ENCODE measurements at places on chromosomes 7 and 10.

DNA sequence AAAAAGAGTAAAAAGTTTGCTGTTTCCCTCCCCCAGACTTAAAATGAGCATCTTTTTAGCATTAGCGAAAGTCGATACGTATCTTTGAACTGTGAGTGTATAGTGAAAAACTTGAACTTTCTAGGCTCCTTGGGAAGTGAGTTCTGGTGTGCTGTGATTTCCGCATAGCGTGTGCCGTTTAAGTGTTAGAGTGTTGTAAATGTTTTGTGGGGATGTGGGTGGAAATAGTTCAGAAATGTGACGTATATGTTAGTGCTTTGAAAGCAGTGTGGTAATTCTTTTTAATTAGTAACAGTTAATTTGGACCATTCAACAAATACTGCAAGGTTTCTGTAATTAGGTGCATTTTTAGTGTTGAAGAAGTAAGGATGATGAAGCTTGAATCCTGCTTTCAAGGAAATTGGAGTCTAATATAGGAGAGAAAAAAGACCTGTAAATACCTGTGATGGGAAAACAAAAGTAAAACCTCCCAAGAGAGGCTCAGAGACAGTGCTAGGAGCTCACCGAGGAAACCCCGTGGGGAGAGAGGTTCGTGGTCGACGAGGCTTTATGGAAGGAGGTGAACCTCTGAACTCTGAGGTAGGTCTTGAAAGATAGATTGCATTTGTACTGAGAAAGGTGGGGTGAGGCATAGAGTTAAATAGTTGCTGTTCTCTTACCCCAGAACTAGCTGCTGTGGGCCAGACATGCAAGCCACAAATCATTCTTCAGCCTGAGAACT lies 40.8 kb downstream of the RBM33 start:
- DNase-seq: no peak

DNA sequence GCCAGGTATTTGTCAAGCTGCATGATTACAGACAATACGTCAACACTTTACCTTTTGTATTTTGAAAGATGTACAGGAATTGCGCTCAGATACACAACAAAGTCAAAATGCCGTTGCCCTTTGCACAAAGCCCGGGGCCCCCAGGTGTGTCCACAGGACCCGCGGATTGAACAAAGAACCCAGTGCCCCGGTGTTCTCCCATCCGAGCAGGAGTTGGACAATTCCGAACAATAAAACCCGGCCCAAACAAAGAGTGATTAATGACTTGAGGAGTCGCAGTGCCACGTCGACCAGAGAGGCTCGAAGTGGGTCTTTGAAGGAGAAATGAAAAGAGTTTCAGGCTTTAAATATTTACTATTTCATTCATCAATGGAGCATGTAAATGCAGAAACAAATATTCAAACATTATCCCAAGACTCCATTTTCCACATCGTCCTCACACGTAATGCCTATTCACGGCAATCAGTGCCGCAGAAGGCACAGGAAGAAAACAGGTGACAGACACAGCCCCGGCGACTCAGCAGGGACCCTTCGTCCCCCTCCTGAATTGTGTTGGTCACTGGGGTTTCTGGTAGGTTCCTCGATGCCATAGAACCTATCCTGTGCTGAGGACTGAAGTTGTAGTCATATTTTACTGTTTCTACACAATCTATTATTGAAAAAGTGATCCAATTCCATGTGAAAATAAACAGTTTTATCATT lies 70.9 kb upstream of the MGMT start:
- no peak for DNase-seq

DNA sequence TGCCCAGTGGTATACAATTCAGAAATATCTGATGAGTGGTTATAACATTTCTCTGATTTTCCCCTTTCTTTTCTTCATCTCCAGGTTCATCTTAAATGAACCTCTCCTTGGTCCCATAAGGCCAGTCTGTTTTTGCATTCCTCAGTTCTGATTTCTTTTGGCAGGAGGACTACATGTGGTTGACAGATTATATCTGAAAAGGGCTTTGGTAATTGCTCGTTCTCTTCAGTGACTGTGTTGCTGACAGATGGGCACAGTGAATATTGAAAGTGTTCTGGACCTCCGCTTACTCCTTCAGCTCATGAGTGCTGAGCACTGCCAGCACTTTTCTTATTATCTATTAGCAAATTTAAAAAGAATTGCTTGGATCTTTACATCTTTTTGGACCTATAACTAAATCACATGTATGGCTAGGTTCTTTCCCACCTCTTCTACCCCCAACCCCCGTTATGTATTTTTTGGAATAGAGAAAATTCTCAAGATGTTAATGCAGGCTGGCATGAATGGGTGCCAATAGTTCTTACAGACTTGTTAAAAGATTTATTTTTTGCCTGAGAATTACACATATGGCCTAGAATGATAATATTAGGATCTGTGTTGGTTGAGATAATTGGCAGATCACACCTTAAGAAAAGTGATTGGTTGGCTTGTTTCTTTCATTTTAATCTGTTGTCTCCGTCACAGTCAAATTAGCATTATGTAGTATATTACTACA lies 323.0 kb downstream of the EXOC4 start:
- no peak for DNase-seq

DNA sequence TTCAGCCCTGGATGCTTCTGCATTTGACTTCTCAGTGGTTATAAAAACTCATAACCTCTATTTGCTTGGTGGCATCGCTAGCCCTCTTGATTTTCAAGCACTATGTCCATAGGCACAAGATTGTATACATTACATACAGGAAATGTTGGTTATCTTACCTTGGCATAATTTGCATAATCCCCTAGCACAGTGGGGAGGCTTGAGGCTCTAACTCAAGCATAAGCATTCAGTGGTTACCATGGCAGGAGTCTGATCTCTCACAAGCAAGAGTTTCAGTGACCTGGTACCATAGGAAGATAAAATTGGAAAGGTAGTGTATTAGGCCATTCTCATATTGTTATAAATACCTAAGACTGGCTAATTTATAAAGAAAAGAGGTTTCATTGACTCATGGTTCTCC lies 121.8 kb downstream of the PLXDC2 start:
- no peak for DNase-seq

DNA sequence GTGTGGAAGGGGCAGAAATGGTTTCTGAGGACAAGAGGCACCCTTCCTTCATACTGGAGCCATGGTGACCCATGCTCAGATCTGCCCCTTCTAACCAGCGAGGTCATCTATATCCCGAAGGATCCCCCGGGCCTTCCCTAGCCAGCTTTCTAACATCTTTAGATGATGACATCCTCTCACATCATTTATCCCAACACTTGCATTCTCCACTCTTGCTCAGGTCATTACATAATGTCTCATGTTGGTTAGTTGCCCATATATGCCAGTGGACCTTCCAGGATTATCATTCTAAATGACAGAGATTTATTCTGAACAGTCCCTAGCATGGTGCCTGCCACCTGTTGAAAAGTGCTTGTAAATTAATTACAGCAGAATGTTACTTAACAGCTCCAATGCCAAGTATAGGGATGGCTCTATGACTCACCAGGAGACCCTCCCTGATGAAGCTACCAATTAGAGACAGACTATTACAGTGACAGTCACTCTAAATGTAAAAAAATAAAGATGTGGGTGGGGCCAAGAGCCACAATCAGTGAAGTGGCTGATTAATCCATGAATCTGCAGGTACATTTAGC lies 22.6 kb upstream of the ABLIM1 start:
- DNase-seq: no peak

DNA sequence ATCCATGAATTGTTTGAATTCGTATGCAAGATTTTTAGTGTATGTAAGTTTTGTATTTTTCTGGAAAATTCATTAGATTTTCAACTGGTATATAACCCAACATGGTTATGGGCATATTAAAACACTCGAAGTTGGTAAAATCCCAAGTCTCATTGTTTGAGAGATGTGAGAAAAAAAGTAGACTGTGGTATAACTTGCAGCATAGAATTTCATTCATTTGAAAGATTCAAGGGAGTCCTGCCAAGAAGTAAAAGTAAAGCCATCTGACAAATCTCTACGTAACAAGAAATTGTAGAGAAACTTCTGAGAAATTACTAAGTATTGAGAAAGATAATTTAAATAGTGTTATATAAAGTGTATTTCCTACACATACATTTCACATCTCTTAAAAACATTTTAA lies 40.2 kb downstream of the SEMA3E start:
- DNase-seq: no peak

DNA sequence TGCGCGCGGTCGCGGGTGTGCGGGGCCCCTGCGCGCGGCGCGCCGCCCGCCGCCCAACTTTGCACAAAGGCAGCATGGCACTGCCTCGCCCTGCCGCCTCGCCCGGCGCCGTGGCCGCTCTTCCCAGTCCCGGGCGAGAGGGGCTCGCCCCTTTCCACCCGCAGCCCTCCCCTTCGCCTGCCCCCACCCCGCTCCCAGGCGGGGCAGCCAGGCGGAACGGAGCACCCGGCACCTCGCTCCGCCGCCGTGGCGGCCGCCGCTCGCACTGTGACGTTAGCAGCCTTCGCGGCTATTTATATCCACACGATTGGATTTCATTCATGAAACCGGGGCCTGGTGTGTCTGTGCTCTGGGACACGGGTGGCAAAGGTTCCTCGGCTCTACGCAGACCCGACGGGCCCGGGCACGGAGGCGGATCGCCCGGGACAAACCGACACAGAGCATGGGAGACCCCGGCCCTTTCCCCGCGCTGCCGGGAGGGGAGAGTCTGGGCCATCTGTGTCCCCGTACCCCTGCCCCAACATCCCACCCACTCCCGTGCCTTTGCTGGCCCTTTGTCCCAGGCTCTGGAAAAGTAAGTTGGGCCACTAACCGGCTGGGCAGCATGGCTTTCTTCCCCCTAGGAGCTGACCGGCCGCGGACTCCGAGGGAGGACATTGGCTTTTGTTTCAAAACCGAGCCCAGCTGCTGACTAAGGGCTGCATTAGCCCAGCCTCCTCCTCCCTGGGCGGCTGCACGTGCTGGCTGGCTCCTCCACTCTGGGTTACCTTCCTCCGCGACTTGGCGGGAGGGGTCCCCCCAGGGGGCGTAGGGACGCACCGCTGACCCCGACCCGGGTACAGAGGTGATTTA lies at the start of gene RHOBTB1:
RHOBTB1 (minus strand) TSS at position 128 of the 852 bp plus-strand sequence. CDS start 32,643 bp downstream, outside the sequence.
- DNase-seq: peak; percentile 6

Data from activated gamma-delta T cell treated with Interleukin-2 at 50 U/mL for 16 hours (primary cell).